ENCODE measurements at places on chromosomes 3 and 15. TPM values are rescaled to one million over a fixed set of nuclear protein-coding genes. Genes with fewer than 3 reads are reported as not detected.

GRCh38 chr3:74214286-74214685 lies 400.2 kb downstream of the CNTN3 start:
- DNase-seq: no peak

- DNase-seq: no peak
Measured at GRCh38 chr3:185540695-185541094, 11.7 kb downstream of the LIPH start.

DNA sequence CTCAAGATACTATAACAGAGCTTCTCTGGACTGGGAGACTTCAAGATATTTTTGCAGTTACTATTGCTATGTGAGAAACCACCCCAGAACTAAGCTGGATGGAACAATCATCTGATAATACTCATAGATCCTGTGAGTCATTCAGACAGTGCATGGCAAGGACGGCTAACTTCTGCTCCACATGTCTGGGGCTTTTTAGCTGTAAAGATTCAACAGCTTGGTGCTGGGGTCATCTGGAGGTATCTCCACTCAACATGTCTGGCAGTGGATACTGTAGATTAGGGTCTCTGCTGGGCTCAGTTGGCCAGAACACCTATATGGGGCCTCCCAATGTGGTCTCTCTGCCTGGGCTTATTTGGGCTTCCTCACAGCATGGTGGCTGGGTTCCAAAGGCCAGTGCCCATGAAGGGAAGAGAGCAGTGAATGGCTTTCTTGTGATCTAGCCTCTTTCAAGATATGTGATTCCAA lies 117.3 kb upstream of the SLC7A14 start:
- no peak for DNase-seq

DNA sequence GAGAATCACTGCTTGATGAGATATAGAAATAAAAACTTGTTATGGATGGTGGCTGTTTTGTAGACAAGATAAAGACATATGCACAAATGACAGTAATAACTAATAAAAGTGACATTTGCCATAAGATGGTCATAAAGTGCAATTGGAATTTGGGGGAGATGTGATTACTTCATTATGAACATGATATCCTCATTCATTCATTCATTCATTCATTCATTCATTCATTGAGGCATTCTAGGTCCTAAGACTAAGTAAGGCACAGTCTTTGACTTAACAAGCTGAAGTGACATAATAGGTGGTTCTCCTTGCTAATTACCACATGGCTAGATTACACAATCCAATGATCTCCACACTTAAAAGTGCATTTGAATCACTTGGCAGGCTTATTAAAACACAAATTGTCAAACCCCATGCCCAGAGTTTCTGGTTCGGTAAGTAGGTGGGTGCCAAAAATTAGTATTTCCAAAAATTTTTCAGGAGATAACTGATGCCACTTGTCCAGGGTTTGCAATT lies 18.9 kb downstream of the RAP2B start:
- no peak for DNase-seq

DNA sequence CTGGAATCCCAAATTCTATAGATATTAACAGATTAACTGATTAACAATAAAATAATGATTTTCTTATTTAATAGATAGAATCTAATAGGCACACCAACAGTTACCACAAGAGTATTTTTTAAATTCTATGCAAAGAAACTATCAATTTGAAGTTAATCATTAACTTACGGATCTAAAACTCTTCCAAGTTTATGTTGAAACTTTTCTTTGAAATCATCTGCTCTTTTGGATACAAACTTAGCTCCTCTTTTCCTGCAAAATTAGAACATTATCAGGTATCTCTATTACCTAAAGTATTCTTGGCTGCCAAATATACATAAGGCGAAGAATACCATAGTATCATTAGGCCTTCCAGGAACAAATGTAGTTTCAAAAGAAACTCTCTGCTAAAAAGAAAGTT lies 34.8 kb downstream of the EFHB start:
- DNase-seq: no peak

DNA sequence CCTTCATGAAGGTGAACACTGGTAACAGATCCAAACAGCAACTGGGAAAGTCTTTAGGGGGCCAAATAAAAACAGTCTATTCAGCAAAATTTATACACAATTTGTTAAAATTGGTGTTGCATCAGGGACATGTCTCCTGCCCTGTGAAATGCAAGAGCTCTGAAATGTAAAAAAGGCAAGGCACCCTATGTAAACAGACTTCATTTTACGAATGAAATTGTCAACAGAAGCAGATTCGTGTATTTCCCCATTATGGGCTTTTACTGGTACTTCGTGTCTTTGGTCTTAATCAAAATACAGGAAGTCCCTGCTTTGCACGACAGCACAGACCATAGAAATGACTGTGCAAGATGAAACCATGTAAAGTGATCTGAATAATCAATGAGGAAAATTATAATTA lies 127.3 kb upstream of the THBS1 start:
- DNase-seq: no peak

DNA sequence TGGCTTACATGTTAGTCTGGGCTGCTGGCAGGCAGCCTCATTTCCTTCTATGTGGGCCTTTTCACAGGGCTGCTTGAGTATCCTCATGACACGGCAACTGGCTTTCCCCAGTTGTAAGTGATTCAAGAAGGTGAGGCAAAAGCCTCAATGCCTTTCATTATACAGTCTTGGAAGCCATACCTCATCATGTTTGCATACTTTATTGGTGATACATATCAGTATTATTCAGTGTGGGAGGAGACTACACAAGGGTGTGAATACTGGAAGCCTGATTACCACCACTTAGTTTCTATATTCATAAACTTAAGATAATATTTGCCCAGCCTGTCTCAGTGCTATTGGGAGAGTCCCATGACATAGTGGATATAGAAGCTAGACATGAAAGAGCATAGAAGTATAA lies 346.8 kb downstream of the SOX2 start:
- no peak for DNase-seq

GRCh38 chr3:133292296-133292695 lies 107.6 kb upstream of the BFSP2 start:
- DNase-seq: no peak

- DNase-seq: no peak
Measured at GRCh38 chr3:30576946-30577345, 29.5 kb upstream of the TGFBR2 start.

- no peak for DNase-seq
Measured at GRCh38 chr3:79368403-79368802, 399.4 kb downstream of the ROBO1 start.

DNA sequence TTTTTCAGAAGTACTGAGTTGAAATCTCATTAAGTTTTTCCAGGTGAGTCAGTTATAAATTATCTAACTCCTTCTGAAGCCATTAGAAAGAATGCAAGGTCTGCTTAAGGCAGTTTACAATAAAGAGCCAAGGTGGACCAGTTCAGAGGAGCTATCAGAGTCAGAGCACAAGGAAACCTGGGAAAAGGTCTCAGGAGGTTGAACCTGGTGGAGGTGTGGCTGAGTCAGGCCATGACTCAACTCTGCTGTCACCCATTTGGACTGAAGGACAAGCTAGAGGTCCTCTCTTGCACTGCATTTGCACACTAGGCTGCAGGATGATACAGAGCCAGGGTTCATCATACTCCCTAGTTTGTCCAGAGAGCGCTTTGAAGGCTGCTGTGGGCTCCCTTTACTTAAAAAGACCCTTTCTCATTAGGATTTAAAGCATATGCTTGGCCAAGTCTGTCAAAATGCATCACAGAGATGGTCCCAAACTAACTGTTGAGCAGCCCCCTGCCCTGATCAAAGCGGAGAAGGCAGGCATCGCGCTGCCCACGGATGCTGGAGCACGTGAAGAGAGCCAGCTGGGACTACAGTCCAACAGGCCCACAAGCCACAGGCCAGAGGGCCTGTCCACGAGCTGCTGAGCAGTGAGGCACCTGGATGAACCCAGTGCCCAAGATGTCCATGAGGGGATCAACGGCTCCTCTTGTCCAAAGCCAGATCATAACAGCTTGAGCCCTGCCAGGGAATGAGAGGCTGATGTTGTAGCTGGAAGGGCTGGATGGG lies 26.0 kb upstream of the MRPS22 start:
- DNase-seq: no peak

Gene GNAT1
- total RNA-seq: not detected

Gene GCNT3
- total RNA-seq: not detected

Gene SYNM
- total RNA-seq: 13.7 TPM

Measured in CD4-positive, alpha-beta memory T cell (primary cell).